ENCODE measurements at places on chromosomes 3 and 15.

GRCh38 chr3:78495301-78495700, 1272.5 kb downstream of the ROBO1 start:
- no peak for DNase-seq

GRCh38 chr3:33173103-33173502, 45.5 kb downstream of the SUSD5 start:
- no peak for DNase-seq

DNA sequence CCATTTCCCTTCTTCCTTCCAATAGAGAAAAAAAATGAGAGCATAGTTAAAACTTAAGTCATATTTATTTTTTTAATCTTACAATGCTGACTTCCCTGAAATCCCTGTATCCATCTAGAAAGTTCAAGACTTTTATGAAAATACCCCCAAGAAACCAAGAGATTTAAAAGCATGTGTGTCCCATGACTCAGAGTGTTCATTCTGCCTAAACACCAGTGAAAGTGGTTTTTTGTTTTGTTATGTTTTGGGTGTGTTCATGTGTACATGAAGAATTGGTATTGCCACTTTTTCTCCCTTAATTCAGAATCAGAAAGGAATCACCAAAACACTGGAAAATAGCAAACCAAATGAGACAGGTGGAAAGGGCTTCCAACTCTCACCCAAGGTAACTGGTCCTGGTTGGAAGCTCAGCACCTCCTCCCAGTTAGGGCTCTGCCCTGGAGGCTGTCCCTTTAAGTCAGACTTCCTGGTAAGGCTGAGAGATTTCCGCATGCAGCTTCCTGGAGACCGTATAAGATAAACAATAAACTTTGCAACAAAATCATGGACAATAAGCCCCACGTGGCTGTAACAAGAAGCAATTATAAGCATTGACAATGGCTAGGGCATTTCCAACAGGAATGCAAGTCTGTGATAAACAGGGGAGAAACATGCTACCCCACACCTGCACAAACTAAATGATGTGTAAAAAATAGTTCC, 121.9 kb upstream of the ARHGEF3 start:
- DNase-seq: peak; percentile 54

DNA sequence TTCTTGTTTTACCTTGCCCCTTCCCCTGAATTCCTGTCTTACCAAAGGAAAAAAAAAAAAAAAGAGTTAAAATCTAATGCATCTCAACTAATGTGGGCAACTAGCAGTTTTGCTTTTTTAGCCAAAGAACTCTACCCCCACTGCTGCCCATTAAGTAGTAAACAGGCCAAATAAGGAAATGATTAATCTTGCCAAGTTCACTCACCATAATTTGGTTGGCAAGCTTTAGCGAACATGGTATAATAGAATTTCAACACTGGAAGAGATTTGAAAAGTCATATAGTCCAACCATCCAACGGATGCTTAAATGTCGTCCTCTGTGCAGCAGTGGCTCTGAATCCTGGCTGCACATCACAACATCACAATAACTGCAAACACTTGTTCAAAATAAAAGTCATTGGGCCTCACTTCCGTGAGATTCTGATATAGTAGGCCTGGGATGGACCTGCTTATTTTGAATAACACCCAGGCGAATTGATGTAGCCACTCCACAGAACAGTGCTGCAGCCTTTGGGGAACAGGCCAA, 142.0 kb upstream of the UBE2E1 start:
- DNase-seq: no peak

GRCh38 chr15:80533790-80534333, 129.7 kb downstream of the ARNT2 start:
- no peak for DNase-seq

DNA sequence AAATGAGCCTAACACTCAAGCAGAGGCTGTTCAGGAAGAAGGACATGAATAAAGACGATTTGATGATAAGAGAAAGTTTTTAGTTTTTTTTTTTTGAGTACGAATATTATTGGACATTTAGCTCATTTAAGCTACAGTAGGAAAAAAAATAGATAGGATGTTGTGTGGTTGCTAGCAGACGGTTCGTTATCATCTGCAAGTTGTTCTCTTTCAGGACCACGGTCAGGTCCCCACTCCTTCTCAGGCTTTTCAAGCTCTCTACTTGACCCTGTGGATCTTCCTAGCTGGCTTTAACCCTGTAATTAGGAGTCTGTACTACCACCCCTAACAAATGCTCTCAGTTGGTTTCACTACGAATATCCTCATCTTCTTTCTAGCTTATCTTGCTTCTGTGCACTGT, 1.1 kb downstream of the KCNH8 start:
- no peak for DNase-seq

DNA sequence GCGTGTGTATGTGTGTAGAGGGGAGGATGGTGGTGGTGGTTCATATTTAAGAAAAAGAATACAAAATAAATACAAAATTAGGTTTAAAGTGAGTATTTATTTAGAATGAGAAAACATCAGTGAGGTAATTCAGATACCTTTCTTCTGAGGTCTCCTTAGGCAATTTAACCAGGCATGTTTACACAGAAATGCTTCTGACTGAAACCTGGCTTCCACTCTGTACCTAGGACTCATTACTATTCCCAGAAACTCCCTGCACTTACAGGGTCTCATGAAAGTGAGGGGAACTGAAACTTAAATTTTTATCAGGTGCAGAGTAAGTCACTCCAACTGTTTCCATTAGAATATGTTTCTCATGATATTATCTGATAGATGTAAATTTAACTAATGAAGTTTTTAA, 10.3 kb upstream of the DIPK2A start:
- DNase-seq: no peak

DNA sequence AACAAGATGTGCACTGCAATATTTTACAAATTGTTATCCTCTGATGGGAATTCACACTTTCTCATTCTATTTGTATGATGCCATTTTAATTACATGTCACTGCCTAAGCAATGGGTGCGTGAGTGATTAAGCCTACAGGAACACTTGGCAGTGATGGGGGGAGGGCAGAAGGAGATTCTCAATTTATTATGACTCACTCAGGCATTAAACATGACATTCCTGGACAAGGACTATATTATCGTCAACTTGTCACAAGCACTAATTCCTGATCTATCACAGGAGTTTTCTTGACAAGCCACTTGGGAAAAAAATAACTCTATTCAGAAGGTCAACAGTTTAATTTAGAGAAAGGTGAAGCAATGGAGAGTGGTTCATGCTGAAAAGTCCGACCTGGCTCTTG, 556.8 kb downstream of the NSUN3 start:
- DNase-seq: no peak

GRCh38 chr3:72560846-72561675, 287.2 kb downstream of the SHQ1 start:
- no peak for DNase-seq

DNA sequence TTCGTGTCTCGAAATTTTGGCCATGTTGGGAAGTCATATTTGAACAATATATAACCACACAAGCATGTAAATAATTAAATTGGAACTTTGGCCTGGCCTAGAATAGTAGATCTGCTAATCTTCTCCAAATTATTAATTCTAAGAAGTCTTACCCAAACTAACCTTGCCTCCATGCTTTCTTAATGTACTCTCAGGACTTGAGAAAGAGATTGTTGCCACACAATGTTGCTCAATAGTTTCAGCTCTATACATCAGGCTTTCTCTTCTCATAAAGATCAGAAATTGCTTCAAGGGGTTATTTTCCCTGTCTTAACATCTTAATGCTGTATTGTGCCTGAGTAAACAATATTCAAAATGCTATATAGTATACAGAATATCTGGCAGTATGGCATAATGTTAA, 202.7 kb upstream of the LRIG1 start:
- no peak for DNase-seq

- DNase-seq: no peak
These were observed 180.4 kb upstream of the NR2E3 start for GRCh38 chr15:71629781-71630474.

- no peak for DNase-seq
These were observed 8.1 kb downstream of the VGLL3 start for GRCh38 chr3:86982883-86983282.

GRCh38 chr15:89802986-89803824, 11.4 kb downstream of the ANPEP start:
- no peak for DNase-seq

DNA sequence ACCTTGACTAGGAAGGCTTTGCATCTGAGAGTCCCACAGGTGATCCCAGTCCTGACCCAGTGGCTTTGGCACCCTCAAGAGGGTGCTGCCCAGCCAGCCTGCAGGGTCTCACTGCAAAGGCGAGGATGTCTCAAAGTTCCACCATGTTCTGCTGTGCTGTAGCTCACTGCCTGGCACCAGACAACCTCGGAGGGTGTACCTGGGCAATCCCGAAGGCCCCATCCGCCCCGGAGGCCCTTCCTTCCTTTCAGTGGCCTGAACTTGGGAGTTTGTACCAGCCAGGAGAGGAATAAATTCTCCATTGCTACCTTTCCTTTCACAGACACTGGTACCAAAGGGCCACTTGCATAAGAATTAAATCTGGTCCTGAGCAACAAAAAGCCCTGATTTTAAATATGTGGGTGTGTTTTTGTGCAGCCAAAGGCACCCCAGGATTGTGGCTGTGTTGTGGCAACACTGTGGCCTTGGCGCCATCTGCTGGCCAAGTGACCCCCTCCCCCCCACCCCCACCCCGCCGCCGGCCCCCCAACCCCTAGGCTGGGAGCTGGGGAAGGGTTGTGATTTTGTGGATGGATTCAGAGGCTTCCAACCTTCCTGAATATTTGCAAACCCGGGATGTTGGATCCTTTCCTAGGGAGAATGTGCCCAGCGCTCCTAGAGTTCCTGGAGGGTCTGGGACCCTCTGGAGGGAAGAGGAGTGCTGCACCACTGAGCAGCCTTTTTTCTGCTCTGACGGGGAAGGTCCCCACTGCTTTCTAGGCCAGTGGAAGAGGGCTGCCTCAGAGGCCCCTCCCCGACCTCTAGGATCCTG, 9.7 kb upstream of the PTPN23 start:
- no peak for DNase-seq

- DNase-seq: no peak
These were observed 824 bp upstream of the CILP start for GRCh38 chr15:65212097-65212496.

- no peak for DNase-seq
These were observed 571 bp upstream of the RARRES1 start for GRCh38 chr3:158732856-158733200.

- DNase-seq: no peak
These were observed 144.1 kb downstream of the ALDH1A2 start for GRCh38 chr15:57921371-57921770.

DNA sequence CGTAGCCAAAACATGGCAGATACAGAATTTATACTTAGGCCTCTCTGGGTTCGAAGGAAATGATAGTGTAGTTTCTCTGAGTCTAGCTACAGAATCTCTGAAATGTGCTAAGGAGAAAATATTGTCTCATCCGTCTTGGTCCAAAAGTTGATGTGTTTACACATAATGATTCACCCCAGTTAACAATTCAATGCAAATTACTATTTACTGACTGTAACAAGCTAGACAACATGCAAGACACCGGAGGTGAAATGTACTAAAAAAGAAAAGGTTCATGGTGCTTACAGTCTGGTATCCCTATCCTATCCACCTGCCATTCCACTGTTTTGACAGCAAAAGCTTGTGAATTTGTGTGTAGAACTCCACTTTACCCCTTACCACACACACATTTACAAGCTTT, 146.8 kb downstream of the SUCLG2 start:
- no peak for DNase-seq

GRCh38 chr3:24373198-24373959, 121.3 kb downstream of the THRB start:
- peak; percentile 58 for DNase-seq

DNA sequence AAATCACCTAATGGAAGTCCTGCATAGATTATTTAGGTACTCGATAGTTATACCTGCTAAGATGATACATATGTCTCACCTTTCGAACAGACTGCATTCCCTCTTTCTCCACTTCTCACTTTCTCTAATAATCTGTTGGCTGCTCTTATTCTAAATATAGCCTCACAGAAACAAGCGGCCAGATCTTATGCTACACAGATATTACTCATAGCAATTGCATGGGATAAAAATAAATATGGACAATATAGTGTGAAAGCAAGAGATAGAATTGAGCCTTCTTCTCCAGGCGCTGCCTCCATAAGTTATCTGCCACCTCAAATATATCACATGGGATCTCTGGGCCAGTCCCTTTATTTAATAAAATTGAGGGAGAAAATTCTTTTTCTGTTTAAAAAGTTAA, 29.5 kb upstream of the TGFBR2 start:
- DNase-seq: no peak

DNA sequence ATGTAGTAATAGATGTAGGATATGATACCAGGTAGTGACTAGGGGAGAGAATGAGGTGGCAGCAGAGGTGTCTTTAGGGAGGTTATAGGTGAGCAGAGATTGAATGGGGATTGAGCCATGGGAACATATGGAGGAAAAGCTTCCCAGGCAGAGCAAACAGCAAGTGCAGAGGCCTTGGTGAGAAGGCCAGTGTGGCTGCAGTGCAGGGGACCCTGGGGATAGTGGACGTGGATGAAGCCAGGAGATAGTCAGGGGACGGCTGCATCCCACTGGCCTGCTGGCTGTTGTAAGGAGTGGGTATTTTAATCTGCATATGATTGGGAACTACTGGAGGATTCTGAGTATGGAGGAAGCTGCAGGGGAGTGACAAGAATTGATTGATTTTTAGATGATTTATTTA, 62.7 kb upstream of the TRAK1 start:
- no peak for DNase-seq

- DNase-seq: no peak
These were observed 87.3 kb upstream of the PRR23E start for GRCh38 chr3:127105587-127105986.

- peak; percentile 45 for DNase-seq
These were observed 1.2 kb downstream of the MEX3B start for GRCh38 chr15:82044373-82045178.

DNA sequence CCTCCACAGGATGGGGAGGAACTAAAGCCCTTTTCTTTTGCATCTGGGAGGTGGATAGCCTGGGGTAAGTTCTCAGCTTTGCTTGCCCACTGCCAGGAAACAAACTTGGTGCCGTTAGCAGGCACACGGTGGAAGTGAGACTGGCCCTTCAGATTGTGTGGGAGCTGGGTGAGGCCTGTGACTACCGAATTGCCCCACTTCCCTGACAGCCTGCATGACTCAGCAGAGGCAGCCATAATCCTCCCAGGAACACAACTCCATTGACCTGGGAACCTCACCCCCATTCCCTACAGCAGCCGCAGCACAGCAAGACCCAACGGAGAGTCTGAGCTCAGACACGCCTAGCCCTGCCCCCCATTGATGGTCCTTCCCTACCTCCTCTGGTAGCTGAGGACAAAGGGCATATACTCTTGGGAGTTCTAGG, 282.6 kb downstream of the KLF13 start:
- no peak for DNase-seq

- no peak for DNase-seq
These were observed 237.2 kb downstream of the MBNL1 start for GRCh38 chr3:152505926-152506325.

GRCh38 chr15:57751177-57751800, 44.8 kb downstream of the POLR2M start:
- DNase-seq: no peak

DNA sequence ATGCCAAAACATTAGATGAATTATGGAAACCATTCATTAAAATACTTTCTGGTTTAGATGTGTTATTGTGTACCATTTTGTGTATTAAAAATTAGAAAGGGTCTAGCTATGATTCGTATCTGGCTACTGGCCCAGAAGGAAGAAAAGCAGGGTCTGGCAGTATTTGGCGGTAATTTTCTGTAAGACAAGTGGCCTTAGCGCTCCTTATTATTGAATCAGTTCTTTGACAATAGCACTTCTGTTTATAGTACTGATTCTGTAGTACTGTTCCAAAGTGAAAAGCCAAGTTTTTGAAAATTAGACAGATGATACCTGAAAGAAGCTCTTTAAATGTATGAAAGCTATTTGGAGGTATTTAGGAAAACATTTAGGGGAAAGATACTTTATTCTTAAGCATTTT, 10.2 kb downstream of the GLCE start:
- no peak for DNase-seq
